ENCODE measurements at places on chromosomes 3 and 15.

GRCh38 chr3:80233576-80233975 lies 465.8 kb upstream of the ROBO1 start:
- no peak for DNase-seq

DNA sequence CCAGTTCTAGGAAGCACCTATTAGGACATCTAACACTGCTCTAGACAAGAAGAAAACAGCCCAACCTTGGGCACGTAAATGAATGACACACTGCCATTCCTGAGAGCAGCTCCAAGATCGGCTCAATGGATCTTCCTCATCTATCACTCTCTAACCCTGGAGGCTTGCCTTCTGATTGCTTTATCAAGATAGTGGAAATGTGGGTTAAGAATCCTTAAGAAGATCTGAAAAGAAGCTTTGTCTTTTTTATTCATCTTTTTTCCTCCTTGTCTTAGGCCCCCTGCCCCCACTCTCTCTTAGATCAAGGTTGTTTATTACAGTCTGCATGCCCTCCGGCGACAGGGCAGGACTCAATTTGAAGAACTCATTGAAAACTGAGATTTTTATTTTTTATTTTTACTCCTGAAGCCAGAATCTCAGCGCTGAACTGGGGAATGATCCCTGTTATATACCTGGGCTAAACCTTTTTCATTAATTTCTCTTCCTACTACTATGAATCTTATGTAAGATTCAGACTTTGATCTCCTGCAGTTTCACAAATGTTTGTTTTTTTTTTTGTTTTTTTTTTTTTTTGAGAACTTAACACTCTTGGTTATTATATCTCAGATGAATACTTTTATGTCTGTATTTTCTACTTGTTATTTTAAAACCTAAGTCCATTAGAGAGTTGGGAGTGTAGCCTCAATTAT lies 219.5 kb downstream of the SV2B start:
- DNase-seq = no peak

DNA sequence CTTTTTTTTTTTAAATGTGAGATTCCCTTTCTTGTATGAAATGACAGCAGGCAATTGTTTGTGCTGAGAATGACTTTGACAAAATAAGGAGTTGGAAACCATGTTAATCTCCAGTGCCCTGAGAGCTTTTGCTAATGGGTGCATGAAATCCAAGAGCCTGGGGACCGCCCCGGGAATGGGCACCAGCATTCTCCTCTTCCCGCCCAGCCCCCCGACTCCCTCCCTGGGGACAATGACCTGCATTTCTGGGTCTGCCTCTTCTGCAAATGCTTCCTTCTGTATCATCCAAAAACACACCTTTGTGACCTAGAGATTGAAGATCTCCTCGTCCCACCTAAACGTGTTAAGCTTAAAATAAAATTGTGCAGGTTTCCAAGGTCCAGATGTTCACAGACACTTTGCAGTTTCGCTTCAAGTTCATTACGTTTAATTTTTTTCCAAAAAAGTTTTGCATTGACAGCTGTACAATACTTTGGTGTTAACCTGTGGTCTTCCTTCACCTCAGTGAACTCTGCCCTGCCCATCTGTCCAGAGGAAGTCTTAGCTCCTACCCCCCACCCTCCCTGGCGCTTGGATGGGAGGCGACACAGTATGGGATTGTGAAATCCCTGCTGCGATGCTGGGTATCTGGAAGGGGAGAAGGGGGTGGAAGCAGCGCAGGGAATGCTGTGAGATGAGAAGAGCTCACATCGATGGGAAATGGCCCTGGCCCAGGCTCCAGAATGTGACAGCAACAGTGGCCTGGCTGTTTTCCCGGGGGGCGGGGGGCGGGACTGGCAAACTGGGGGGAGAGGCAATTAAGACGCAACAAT lies 50.1 kb downstream of the TLE3 start:
- no peak for DNase-seq

- DNase-seq = no peak
Measured at GRCh38 chr3:72957297-72957696, 39.3 kb upstream of the PPP4R2 start.

DNA sequence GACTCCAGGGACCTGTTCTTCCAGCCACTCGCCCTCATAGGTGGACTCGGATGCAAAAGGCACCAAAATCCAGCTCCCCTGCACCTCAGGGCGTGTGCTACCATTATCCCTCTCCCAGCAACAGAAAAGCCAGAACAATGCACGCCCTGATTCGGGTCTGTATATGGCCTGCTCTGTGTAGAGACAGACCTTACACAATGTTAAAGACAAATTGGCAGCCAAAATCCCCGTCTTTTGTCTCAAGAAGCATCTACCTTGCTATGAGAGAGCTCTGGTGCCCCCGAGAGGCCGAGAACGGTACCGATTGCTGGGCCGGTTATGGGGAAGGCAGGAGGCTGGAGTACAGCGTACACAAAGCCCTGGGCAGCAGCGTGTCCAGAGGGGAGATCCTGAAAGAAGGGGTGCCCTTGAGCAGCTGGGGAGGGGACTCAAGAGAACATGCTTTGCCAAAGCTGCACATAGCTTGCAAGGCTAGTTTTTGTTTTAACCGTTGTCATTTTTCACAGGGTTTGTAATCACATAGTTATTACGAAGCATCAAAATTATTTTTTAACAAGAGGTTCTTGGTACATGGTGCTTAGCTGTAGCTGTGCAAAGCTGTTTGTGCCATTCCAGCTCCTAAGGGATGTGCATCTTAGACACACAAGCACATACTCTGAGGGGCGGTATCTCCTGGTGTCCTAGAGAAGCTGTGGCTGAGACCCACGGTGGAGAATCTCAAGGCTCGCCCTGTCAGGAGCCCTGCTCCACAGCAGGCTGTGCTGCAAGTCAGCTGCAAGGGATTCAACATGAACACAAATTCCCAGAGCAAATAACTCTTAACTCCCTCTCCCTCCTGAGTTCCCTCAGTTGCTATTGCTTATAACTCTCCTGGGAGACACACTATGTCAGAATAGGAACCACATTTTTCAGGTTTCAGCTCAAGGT lies 461.5 kb upstream of the PPP2R3A start:
- DNase-seq = peak; percentile 95

- no peak for DNase-seq
Measured at GRCh38 chr3:71048948-71049347, 534.6 kb downstream of the FOXP1 start.

- no peak for DNase-seq
Measured at GRCh38 chr3:156181509-156181908, 61.1 kb downstream of the KCNAB1 start.
